Activated CD4-positive, alpha-beta T cell treated with anti-CD3 and anti-CD28 coated beads, Interleukin-2, Interleukin-4, amounts not matched to agents 100 ng/mL and 50 ng/mL, durations not matched to agents 16 hours and 8 hours (primary cell): ENCODE measurements at places on chromosomes 11 and 22.

DNA sequence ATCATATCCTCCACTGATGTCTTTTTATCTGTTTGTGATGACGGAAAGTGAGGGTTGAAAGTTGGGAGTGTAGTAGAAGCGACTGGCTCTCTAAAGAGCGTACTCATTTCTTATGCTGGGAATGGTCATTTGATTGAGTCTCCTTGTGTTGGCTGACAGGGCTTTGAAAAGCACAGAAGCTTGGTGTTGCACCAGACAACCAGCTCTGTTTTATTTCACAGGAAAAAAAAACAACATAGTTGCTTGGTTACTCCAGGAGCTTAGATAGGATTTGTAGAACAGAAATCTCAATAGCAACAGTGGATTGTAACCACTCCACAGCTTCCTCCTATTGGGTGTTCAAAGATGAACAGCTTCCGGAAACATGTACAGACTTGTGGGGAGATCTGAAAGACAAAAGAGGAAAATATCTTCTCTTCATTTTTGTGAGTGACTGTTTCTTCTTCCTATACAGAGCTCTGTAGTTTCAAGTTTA is 2.7 kb downstream of the RBM14 start:
- peak; percentile 58 for DNase-seq

DNA sequence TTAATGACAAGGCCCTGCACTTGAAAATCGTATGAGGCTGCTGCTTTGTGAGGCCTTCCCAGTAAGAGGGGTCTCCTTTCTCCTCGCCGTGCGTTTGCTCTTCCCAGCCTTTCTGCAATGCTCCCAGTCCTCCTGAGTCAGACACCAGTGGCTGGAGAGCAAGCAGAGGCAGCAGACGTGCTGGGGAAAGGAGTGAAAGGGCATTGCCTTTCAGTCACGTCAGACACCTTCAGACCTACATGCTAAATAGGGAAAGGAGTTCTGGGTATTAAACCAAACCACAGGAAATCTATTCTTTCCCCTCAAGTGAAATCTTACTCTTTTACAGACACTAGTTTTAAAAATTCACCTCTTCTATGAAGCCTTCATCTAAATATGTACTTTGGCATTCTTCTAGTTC is 274.8 kb downstream of the NTM start:
- no peak for DNase-seq

GRCh38 chr11:94558468-94558867 is 8.7 kb upstream of the PIWIL4 start:
- DNase-seq, result no peak

- no peak for DNase-seq
Observed at GRCh38 chr11:122637541-122637940, 18.0 kb upstream of the UBASH3B start.

DNA sequence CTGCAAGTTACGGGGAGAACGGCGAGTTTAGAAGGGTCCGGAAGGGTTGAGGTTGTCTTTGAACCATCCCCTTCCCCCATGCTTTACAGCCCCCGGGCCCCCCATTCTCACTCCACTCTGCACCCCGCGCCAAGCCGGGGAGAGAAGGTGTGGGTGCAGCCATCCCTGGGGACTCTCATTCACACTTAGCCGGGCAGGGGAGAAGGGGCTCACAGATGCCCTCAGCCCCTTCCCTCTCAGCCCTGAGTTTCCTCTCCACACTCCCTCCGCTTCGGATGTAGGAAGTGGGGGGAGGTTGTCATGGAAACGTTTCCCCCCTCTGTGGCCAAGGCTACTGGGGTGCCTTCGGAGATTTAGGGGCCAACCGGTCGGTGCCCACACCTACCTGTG is 334 bp downstream of the CADM1 start:
- DNase-seq, result no peak
